ENCODE measurements at places on chromosomes 13 and 19.

- DNase-seq, result no peak
These were observed 119.3 kb upstream of the GJB6 start for GRCh38 chr13:20351281-20352022.

DNA sequence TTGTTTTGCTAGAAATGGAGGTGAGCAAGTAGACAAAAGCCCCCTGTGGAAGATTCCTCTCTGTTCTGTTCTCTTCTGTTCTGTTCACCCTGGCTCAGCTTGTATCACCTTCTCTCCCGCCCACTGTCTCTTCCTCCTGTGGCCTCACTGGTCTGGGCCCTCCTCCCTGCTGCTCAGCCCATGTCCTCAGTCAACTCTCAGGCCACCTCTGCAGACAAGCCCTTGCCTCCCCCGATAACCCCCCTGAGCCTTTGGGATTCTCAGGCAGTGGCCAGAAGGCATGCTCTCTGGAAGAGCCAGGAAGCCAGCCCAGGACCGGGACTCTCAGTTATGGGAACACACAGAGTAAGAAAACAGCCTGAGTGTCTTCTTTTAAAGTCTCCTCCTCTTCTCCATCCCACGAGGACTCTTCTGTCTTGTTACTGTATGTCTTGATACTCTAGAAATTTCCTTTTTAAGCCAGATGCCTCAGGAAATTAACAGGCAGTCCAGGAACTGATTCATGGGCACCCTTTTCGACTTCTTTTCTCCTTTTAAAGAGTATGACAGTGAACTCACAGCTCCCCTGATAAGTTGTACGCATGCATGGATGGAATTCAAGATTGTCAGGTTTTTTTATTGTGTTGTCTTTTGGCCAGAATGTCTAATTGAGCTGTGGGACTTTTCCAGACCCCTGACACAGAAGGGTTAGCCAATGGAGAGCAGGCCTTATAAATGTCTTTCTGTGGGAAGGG, 33.7 kb downstream of the SHISA2 start:
- no peak for DNase-seq

DNA sequence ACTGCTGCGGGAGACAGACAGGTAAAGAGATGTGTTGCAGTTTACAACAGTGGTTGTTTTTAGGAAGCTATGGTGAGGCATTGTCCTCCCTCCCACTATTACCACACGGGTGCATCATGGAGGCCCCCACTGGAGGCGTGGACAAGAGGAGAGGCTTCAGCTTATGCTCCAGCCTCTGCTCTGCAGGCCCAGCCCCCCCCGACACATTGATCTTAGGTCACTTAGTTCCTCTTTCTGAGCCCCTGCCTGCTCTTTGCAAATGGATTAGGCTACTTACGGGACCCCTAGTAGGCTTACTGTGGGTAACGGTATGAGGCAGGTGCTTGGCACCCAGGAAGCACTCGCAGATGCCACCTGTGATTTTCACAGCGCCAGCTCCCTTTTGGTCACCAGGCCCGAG, 123.9 kb downstream of the SLC7A1 start:
- no peak for DNase-seq

DNA sequence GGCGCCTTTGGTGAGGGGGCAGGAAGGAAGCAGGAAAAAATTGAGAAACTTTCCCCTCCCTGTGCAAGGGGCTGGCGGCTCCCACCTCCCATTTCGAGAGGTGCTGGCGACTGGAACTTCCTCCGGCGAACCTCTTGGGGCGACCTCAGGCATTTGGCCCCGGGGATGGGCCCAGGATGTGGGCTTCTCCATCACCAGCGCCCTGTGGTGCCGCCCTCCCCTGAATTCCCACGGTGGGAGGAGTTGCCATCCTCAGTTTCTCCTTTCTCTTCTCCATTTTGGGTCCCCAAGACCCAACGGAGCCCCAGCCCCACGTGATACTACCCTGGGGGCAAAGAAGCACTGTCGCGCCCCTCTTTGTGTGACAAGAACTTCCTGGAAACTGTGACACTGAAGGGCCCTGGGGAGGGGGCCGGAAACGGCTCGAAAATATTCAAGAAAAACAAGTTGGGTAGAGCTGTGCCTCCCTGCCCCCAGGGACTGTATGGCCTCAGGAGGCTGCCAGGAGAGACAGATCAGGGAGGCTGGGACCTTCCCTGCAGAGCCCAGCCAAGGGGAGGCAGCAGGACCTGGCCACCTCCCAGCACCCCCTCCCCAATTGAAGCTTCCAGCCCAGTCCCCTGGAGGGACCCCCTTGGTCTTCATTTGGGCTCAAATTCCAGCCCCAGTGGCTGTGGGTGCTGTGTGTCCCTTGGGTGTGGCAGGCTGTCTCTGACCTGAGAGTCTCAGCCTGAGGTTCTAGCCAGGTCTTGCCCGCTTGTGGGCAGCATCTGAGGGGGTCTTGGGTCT, 16.2 kb upstream of the AP1M2 start:
- peak; percentile 59 for DNase-seq

DNA sequence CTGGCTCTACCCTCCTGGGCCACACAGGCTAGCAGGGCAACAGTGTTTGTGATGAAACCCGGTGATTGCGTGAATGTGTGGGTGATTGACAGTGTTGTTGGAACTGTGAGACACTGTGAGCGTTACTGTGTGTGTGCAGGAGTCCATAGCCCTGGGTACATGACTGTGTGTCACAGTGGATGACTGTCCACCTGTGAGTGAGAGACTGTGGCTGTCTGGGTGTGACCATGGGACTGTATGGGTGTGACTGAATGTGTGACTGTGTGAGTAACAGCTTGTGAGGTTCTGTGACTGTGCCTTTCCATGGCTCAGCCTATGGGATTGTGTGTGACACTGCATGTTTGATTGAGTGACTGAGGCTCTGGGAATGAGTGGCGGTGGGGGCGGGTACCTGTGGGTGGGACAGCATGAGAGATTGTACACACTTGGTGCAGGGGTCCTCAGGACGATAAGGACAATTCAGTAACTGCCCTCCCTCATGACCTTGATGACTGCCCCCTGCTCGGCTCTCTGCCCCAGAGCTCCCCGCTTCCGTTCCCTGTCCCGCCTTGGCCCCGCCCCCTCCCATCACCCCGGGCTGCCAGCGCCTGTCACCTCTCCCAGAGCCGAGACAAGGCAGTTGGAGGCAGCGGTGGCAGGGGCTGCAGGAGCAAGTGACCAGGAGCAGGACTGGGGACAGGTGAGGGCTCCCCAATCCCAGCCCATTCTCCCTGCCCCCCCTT, at the start of gene GIPR:
Gene GIPR, plus strand, starts transcription at position 602 of the 722 bp plus-strand sequence. CDS start 1,300 bp downstream, outside the sequence.
- DNase-seq, result no peak

DNA sequence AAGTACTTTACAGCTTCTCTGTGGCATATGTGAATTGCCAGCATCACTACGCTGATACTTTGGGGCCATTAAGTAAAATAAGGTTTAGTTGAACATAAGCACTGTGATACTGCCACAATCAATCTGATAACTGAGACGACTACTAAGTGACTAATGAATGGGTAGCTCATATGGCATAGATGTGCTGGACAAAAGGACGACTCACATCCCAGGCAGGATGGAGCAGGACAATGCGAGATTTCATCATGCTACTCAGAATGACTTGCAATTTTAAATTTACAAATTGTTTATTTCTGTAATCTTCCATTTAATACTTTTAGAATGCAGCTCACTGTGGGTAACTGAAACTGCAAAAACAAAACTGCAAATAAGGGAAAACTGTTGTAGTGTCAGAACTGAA, 13.6 kb downstream of the CCDC122 start:
- no peak for DNase-seq

DNA sequence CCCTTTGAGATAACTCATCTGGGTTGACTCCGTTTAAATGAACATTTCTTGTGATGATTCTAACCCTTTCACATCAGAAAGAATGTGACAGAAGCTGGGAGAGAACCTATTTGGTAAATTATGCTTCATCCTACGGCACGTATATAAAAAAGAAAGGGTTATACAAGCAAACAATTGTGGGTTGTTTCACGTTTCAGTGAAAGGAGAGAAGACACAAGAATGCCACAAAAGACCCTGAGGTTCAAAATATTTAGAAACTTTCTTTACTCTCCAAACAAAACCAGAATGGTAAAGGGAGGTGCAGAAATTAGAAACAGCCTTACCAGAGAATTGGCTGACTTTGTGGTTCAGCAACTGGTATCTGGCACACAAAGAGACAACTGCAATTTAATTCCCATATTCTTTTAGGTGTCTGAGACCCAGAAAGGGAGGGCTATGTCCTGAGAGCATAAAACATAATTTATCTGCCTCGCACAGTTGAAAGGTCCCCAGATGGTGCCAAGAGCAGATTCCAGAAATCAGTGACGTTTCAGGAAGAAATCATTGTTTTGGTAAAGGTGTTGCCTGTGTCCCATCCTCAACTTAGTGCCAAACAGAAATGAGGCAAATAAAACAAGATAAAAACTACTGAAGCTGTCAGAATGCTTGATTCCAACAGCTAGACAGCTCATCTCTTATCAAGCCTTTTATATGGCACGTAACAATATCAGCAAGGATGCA, 361.4 kb downstream of the EFNB2 start:
- DNase-seq, result no peak

DNA sequence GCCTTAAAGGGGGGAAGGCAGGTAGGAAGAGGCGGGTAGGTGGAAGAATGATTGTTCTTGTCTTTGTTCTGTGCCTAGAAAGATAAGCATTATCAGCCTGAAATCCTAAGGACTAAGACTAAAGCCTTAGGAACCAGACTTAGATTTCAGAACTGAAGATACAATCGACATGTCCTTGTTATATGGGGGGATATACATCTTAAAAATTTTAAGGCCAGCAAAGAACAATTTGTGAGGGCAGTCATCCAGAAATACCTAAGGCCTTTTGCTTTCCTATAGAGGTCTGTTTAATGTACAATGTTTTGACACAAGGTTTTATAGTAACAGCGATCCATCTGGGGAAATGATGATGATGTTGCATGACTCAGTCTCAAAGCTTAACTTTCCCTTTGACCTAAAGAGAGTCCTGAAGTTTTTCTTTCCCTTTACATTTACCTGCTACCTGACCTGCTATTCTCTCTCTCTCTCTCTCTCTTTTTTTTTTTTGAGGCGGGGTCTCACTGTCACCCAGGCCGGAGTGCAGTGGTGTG, 20.2 kb upstream of the CEACAM6 start:
- DNase-seq, result no peak

DNA sequence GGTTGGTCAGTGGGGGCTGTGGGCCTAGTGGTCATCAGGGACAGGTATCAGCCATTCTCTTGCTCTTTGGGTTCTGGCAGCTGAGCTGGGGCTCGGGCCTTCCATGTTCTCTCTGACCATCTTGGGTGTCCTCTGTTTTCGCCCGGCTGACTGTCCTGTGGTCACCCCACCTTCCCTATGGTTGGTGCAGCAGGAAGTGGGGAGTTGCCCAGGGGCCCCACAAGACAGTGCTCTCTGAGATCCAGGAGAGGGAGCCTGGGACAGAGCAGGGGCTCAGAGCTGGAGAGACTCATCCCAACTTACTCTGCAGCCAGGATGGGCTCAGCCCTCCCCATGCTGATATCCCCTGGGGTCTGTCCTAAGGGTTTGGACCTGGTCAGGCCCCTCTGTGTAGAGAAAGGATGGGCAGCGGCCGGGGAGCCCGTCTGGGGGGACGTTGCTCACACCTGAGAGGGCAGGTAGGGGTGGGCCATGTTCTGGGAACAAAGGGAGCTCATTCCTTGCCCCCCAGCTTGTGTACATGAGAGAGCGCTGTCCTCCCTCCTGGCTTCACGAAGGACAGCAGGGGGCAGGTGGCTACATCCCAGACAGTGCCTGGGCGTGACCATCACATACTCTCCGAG, 937 bp upstream of the CEACAM8 start:
- DNase-seq, result no peak

DNA sequence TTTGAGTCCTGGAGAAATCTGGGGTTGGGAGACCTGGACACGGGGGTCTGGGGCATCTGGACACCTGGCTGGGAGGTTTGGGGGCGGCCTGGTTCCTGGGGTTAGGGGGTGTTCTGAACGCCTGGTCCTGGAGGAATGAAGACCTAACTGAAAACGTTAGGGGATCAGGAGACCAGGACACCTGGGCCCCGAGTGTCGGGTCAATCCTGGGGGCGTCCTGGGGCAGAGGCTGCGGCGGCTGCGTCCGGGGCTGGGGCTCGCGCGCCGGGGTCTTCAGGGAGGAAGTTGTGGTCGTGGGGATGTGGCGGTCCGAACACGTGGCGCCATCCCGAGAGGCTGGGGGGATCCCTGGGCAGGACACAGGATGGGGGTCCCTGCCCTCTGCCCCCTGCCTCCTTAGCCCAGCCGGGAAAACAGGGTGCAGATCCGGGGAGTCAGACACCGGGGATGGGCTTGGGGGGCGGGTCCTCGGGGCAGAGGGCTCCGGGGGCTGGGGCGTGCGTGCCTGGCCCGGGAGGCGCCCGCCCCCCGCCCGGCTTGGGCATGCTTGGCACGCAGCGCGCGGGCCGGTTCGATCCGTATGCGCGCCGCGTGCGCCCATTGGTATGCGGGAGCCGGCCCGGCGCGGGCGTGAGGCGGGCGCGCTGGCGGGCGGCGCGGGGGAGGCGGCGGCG, 632 bp downstream of the NPAS1 start:
- no peak for DNase-seq

DNA sequence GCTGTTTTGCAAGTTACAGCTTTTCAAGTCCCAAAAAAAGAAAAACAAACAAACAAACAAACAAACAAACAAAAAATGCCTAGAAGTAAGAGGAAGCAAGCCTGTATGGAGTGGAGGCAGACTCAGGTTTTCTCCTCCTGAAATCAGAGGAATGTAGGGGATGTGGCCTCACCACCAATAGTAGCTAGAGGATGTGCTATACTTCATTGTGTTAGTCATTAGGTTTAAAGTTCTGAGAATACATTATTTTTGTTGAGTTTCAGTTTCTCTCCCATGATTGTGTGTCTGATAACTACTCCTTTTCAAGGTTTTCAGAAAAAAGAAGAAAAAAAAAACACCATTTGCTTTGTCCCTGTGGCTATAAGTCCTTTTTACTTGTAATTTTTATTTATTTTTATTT, 524.5 kb downstream of the GPC6 start:
- DNase-seq, result no peak

GRCh38 chr13:42027286-42027685, 21.2 kb upstream of the DGKH start:
- no peak for DNase-seq

DNA sequence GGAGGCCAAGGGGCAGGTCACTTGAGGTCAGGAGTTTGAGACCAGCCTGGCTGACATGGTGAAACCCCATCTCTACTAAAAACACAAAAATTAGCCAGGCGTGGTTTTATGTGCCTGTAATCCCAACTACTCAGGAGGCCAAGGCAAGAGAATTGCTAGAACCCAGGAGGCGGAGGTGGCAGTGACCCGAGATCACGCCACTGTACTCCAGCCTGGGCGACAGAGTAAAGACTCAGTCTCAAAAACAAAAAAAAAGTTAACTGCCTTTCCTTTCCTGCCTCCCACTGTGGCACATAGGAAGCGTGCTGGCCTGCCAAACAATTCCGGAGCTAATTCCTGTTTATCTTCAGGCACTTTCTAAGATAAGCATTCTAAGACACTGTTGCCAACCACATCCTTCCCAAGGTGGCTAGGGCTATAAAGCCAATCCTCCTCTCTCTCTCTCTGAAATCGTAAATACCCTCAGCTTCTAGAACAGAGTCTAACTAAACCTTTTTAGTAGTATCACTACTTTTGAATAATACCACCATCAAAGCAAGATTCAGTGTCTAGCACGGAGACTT, 21.6 kb downstream of the SLC25A30 start:
- DNase-seq, result no peak
